Endothelial cell (in vitro differentiated cells): ENCODE measurements at places on chromosomes 5 and 9.

DNA sequence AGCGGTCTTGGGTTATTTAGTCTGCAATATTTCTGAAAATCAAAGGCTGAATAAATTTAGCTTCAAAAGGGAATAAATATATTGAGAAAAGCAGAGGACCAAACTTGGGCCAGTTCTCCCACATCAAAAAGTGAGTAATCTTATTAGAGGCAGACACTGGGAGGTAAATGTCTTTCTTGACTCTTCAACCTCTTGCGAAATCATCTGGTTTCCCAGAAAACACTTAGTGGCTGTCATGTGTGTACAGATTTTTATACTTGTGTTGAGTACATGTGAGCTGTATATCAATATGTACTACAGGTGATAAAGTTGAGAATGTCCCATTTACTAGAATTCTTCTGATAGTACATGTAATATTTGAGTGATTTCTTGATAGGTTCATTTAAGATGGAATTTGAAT is 454.9 kb downstream of the PRR16 start:
- DNase-seq: no peak

- DNase-seq: no peak
Observed at GRCh38 chr5:62431735-62432620, 19.4 kb downstream of the IPO11 start.

DNA sequence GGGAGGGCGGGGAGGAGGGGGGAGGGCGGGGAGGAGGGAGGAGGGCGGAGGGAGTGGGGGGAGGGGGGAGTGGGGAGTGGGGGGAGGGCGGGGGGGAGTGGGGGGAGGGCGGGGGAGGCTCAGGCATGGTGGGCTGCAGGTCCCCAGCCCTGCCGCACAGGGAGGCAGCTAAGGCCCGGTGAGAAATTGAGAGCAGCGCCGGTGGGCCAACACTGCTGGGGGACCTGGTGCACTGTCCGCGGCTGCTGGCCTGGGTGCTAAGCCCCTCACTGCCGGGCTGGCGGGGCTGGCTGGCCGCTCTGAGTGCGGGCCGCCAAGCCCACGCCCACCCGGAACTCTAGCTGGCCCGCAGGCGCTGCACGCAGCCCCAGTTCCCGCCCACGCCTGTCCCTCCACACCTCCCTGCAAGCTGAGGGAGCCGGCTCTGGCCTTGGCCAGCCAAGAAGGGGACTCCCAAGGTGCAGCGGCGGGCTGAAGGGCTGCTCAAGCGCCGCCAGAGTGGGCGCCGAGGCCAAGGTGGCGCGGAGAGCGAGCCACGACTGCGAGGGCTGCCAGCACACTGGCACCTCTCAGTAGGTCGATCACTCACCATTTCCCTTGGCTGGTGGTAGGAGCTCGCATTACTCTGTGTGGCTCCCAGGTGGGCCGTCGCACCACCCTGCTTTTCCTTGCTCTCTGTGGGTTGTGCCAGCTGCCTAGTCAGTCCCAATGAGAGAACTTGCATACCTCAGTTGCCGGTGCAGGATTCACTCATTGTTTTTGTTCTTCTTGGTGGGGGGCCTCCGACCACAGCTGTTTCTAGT is 160.2 kb downstream of the CNTLN start:
- no peak for DNase-seq

GRCh38 chr9:131252120-131252519 is 24.2 kb downstream of the FAM78A start:
- no peak for DNase-seq

DNA sequence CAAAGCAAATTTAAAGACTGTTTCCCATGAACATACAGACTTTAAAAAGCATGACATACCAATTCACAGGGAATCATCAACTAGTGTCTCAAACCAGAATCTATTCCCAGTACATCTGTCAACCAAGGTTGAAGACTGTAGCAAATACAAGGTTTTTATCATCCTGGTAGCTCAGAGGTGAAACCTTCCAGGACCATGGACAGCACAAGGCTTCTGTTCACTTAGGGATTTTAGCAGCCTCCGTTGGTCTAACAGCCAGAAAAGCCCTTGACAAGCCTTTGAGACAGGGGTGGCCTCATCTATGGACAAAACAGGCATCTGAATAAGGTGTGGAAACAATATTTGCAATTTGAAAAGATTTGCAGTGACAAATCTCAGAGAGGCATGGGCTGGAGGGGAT is 119.0 kb downstream of the TRIM32 start:
- peak; percentile 46 for DNase-seq

GRCh38 chr9:34612788-34613390 is 992 bp upstream of the RPP25L start:
- DNase-seq: peak; percentile 81

- no peak for DNase-seq
Observed at GRCh38 chr5:79990205-79990597, 861 bp downstream of the MTX3 start.

GRCh38 chr9:136578915-136579649 is 33.2 kb upstream of the NOTCH1 start:
- no peak for DNase-seq

DNA sequence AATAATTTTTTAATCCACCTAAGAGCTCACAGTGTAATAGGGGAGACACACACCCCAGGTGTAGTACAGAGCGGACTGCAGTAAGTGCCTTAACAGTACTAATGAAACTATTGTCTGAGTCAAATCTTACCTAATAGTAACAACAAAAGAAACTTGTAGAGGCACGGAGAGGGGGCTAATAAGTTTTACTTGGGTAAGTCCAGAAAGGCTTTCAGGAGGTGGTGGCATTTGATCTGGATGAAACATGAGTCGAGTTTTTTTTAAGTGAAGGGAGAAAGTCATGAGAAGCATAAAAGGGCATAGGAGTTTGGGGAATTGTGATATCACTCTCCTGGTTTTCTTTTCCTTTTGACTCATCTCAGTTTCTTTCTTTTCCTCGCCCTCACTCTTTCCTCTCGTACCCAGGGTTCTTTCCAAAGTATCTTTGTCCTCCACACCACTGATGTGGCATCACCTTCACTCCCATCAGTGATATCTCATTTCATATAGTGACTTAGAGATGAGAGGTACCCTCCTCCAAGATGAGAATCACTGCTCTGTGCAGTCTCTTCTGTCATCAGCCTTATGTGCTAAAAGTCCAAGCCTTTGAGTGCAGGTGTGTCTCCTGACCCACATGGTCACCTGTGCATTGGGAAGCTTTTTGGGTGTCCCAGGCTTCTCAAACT is 2.0 kb downstream of the CTNNA1 start:
- DNase-seq: no peak

GRCh38 chr9:37390759-37391158 is 31.7 kb upstream of the GRHPR start:
- DNase-seq: peak; percentile 43

- DNase-seq: no peak
Observed at GRCh38 chr5:4551034-4551433, 589.1 kb upstream of the ADAMTS16 start.

DNA sequence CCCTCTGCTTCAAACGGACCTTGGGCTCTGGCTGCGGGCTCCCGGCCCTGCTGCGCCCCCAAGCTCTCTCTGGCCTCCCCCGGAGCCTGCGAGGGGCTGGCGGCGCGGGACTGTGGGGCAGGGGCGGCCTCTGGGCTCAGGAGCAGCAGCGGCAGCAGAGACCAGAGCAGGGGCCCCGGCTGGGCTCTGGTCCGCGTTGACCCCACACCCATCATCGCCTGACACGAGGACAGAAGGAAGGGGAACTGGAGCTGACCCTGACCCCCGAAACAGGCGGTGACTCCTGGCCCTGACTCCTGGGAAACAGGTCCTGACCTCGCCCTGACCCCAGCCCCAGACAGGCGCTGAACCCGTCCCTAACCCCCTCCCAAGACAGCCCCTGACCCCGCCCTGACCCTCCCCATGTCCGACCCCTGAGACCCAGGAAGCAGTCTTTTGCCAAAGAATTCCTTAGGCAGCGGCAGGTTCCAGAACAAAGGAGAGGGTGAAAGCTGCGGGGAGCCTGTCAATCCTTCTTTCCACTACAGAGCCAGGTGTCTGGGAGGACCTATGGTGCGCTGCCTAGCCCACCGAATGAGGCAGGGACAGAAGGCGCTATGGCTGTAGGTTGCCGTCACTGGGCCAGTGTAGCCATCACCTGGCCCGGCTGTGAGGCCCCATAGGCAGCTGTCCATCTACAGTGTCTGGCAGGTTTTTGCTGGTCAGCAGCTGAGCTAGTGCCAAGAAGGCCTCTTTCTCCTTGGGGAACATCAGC is 74.7 kb upstream of the SPTLC1 start:
- DNase-seq: no peak

- DNase-seq: no peak
Observed at GRCh38 chr5:81154725-81155124, 78.4 kb upstream of the CKMT2 start.

DNA sequence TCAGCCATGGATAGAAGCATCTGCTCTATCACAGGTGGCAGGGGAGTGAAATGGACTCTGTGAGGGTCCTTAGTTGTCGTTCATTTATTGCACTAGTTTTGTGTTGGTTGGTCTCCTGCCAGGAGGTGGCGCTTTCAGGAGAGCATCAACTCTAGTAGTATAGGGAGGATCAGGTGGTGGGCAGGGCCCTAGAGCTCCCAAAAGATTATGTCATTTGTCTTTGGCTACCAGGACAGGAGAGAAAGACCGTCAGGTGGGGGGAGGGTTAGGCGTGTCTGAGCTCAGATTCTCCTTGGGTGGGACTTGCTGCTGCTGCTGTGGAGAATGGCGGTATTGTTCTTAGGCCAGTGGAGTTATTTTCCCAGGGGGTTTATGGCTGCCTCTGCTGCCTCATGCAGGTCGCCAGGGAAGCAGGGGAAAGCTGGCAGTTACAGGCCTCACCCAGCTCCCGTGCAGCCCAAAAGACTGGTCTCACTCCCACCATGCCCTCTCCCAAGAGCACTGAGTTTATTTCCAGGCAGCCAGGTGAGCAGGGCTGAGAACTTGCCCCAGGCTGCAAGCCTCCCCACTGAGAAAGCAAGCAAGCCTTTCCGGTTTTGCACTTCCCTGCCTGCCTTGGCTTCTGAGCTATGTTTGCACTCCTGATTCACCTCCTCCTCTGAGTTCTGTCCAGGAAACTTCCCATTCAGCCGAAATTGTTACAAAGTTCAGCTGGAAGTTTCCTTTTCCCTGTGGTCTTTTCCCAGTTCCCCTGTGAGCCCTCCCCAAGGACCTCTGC is 317.3 kb downstream of the TAF11L14 start:
- DNase-seq: peak; percentile 30

- DNase-seq: no peak
Observed at GRCh38 chr9:19397845-19398244, 11.0 kb upstream of the ACER2 start.

- DNase-seq: no peak
Observed at GRCh38 chr5:53087171-53087570, 22.4 kb downstream of the MOCS2 start.

DNA sequence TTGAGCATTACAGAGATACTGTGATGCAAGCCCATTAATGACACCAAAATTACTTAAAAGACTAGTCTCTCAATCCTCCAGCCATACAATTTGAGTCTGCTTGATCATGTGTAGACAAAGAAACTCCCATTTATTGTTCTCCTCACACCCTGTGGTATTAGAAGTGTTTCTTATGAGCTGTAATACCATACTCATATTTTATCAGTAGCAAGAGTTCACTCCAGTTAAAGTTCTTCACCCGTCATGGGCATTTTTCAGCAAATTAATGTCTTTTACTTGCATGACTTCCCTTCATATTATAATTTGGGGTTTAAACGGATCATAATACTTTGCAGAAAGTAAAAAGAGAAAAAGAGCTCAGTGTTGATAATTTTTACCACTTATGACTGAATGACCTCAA is 242.9 kb downstream of the BNC2 start:
- DNase-seq: no peak

DNA sequence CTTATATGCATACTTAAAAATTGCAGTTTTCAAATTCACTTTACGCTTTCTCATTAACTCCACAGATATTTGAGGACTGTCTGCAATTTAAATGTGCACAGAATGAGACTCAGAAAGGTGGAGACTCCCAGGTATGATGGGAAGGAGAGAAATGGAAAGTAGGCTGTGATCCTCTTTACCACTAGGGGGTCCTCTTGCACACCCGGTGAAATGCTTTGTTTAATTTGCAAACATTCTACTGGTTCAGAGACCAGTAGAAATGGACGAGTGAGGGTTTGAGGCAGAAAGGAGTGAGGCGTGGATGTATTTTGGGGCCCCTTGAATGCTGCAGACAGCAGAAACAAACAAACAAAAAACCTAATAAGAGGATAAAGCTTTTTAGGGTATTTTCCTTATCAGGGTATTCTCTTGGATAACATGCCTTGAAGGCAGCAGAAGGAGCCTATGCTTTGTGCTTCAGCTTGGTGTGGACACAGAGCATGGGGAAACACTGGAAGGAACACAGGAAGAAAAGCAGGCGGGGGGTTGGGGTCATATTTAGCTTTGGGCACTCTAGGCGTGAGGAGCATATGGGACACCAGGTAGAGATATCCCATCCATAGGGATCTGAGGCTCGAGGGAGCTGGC is 410.1 kb downstream of the DMRT2 start:
- DNase-seq: peak; percentile 28

DNA sequence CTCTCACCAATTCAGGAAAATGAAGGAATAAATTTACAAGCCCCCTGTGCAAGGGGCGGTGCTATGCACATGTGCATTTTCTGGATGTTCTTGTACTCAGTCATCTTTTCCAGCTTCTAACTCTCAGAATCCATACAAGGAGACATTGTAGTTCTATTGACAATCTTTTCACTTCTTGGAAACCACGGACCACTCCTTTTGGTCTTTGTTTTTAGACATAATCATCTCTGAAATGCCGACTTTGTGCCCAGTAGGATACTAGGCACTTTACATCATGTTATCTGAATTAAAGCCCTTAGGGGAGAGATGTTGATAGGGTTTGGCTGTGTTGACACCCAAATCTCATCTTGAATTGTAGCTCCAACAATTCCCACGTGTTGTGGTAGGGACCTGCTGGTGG is 322.6 kb upstream of the WWC1 start:
- no peak for DNase-seq

DNA sequence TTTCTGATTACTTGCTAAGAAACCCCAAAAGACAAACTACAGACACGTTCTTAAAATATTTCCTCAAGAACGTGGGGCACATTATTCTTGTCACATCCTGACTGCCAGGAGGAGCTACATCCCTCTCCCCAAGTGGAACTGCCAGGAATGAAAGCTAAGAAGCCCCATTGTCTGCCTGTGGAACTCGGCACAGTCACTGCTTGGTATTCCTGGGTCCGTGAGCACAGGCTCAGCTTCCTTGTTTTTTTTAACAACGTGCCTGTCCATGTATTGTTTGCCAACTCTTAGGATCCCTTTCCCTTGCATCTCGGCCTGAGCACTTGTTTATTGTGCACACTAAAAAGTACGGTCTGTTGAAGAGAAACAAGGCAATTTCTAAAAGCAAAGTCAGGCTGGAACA is 47.0 kb upstream of the SELENOP start:
- peak; percentile 30 for DNase-seq

DNA sequence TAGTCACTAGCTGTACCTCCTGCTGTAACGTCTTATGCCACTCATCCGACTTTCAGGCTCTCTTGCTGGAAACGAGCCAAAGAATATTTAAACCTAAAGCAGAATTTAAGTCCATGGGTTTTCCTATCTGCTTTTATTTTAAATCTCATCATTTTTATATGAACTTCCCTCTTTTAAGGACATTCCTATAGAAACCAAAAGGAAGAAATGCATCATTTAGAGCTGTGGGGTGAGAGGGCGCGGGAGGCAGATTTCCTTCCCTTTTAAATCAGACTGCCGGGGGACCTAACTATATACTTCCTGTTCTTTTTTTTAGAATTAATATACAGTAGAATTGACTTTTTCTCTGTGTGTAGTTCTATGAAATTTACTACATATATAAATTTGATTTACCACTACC is 468.8 kb downstream of the BNC2 start:
- no peak for DNase-seq

GRCh38 chr5:171862624-171863023 is 77.0 kb downstream of the SMIM23 start:
- DNase-seq: no peak
